Activated naive CD4-positive, alpha-beta T cell (primary cell): ENCODE measurements at places on chromosomes 2 and 18.

GRCh38 chr2:11467129-11467649 lies 1.2 kb upstream of the E2F6 start:
- no peak for DNase-seq

- DNase-seq = no peak
Observed at GRCh38 chr2:48715042-48715899, 40.3 kb downstream of the LHCGR start.

DNA sequence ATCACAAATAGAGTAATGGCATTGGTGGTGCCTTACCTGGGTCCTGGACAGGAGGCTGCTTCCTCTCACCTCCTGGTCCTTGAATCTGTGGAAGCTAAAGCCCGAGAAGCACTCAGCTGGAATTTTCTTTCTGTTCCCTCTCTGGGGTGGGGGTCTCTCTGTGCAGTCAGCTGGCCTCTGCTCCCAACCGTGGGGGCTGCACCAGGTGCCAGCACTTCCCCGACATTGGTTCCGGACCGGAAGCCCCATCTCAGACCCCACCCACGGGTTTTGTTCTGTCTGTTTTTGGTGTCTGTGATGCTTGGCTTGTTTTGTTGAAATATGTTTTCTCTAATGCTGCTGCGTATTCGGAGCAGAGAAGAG lies 154.7 kb downstream of the TWIST2 start:
- no peak for DNase-seq

DNA sequence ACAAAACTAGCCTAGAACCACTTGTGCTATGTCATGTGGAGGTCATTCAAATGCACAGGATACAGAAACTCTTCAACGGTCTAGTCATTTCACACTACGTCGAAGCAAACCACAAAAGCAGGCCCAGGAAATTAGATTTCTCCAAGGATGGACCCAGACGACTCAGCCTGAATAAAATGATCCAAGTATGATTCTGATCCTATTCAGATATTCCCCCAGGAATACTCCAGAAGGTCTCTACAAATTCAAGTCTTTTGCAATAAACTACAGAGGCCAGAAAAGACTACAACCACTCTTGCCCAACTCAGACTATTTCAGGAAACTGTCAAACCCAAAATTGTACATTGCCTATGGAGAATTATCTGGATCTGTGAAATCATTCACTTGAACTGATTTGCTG lies 422.5 kb downstream of the METTL4 start:
- no peak for DNase-seq

GRCh38 chr18:6018671-6019070 lies 123.3 kb upstream of the TMEM200C start:
- DNase-seq = no peak

GRCh38 chr2:222965555-222965954 lies 86.4 kb upstream of the KCNE4 start:
- DNase-seq = no peak

DNA sequence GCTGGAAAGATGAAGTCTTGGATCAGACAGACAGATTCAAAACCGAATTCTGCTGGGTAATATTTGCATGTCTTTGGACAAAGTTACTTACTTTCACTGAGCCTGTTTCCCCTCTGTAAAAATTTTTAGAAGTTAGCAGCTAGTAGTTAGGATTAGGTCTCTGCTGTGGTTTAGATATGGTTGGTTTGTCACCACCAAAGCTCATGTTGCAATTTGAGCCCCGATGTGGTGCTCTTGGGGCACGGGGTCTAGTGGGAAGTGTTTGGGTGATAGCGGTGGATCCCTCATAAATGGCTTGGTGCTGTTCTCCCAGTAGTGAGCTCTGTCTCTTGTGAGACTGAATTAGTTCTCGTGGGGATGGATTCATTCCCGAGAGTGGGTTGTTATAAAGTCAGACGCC lies 38.9 kb upstream of the PNO1 start:
- no peak for DNase-seq

- DNase-seq = no peak
Observed at GRCh38 chr2:224584111-224584784, 915 bp downstream of the CUL3 start.

- no peak for DNase-seq
Observed at GRCh38 chr2:85173909-85174308, 40.7 kb downstream of the TCF7L1 start.

DNA sequence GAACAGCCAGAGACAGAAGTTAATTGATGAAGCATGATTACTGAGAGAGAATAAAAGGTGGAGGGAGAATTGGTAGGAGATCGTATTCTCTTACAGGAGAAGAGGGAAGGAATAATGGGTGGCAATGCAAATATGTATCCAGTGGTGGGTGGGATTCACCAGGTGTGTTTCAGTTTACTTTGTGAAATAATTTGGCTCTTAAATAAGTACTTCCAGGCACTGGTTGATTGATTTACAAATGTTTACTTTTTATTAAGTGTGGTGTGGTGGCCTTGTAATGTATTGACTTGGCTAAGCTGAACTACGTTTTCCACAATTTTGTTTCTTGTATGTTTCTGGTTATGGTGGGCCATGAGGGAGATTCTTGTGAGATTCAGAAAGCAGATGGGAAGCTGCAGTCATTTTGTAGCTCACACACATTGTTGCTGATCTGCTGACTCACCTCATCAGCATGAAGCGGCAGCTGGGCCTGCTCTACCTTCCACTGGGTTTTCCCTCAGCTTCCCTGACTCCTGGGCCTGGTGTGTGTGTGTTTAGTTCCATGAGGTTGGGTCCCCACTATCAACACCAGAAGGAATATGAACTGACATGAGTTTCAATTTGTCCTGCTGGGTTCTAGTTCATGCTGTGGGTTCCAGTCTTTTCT lies 32.6 kb downstream of the MYL12B start:
- no peak for DNase-seq

DNA sequence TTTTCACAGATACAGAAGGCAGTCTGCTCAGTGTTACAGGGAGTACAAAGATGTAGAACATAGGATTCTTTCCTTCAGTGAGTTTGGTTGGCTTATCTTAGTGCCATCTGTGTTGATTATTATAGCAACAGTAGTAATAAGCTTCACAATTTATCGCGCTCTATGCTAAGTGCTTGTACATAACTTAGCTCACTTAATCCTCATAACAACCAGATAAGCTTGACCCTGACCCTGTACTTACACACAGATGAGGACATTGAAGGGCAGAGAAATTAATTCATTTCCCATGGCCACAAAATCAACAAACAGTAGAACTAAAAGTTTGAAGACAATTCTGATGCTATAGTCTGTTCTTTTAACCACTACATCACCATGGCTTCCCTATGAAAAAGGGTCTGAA lies 121.8 kb downstream of the SPHKAP start:
- no peak for DNase-seq

DNA sequence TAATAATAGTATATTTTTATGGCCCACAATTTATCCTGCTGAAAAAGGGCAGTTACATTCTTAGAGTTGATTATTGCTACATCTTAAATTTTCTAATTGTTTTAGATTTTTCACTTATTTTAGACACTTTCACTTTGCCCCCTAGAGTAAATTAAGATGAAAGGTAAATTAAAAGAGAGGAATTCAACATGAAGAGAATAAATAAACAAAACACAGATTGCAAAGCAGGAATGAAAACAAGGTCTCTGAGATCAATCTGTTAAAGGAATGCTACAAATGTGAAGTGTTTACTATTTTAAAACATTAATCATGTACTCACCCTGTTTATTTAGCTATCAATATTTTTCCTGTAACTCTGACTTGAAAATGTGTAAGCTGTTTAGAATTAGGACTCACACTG lies 113.5 kb upstream of the ETAA1 start:
- DNase-seq = no peak
